Activated T-helper 2 cell treated with anti-CD3 and anti-CD28 coated beads, Interferon-gamma antibody, Interleukin-2, Interleukin-4, amounts not matched to agents 10 μg/mL and 5 μg/mL and 100 μg/mL, durations not matched to agents 14 hours and 24 hours and 36 hours (primary cell): ENCODE measurements at places on chromosomes 12 and 14.

- no peak for DNase-seq
Observed at GRCh38 chr14:62076825-62077605, 314.8 kb downstream of the SNAPC1 start.

GRCh38 chr12:103986829-103987228, 21.2 kb downstream of the TDG start:
- DNase-seq = no peak

GRCh38 chr14:58048219-58048618, 103.8 kb downstream of the ARMH4 start:
- DNase-seq = no peak

DNA sequence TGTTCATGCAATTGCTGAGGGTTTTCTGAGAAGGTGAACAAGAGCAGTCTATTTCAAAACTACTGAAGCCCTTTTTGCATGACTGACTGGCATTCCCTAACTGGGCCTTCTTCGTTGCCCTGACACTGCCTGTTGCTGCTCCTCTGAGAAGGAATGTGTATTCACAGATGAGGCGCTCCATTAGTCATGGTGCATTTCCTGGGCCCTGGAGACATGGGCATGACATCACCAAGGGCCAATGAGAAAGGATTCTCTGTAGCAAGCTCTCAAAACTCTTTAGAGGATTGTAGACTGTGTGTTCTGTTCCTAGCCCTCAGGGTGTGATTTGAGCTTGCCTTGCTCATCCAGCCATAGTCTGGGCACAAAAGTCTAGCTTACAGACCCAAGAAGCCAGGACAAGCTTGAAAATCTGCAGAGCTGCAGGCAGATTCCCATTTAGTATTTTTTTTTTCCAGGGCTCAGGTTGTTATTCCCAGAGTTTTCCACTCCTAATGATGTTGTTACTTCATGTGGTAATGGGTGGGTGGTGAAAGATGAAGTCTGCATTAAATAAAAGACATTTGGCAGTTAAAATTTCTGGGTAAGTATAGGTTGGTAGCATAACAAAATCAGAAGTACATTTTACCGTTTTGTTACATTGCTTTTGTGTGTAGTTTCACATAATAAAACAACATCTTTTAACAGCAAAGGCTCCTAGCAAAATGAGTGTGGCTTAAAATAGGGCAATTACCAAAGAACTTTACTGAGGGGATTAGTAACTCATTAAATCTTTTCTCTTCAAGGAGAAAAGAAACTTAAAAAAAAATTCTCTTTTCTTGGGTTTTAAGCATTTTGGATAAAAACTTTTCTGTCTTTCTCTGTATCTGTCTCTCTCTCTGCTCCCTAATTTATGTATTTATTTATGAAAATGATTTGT, 318.4 kb downstream of the RAD51B start:
- no peak for DNase-seq

DNA sequence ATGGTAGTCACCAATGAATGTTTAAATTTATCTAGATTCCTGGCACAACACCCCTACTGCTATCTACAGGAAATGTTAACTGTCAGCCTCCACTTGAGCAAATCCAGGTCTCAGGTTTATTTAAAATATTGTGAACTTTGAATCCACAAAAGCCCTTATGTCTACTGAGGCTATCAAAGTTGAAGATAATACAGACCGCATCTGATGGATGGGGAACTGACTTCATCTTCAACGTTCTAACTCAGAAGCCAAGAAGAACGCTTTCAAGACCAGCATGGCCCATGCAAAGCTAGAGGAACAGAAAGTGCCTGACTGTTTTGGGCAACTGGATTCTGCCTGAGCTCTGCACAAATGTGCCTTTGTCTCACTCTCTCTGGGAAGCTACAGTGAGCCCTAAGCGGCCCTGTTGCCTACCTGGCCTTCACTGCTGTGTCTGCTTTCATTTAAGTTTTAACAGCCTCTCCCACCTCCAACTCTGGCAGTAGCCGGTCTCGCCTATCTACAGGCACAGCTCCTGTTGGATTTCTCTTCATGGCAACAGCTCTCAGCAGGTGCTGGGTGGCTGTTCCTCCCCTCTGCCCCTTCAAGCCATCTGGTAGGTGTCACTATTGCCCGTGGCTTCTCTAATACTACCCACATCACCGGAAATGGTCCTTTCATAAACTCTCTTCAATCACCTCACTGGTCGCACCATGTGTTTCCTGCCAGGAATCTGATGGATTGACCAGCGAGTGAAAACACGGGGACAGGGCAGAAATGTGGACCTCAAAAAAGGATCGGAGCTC, 112.1 kb upstream of the OVCH1 start:
- no peak for DNase-seq

DNA sequence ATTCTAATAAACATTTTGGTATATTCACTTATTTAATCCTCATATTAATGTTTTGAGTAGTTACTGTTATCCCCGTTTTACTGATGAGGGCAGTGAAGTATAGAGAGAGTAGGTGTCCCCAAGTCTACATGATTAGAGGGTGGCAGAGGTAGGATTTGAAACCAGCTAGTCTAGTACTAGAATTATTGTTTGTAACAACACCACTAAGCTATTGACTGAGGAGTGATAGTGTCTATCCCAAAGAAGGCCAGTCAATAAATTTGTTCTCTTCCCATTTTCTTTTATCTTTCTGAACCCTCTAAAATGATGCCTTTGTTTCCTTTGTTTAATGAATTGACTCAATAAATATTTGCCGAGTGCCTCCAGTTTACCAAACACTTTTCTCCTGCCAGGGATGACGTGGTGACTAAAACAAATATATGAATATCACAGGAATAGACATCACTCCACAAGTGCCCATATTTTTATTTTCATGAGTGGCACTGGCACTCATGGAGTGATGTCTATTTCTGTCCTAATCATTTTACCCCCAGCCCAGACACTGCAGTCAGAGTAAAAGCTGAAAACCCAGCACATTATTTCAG, 247.5 kb downstream of the SLC16A7 start:
- DNase-seq = no peak

GRCh38 chr12:26046906-26047305, 77.9 kb downstream of the BHLHE41 start:
- no peak for DNase-seq

GRCh38 chr14:30058401-30058800, 130.8 kb upstream of the PRKD1 start:
- DNase-seq = no peak

- no peak for DNase-seq
Observed at GRCh38 chr12:58919231-58920101, 838 bp downstream of the LRIG3 start.

DNA sequence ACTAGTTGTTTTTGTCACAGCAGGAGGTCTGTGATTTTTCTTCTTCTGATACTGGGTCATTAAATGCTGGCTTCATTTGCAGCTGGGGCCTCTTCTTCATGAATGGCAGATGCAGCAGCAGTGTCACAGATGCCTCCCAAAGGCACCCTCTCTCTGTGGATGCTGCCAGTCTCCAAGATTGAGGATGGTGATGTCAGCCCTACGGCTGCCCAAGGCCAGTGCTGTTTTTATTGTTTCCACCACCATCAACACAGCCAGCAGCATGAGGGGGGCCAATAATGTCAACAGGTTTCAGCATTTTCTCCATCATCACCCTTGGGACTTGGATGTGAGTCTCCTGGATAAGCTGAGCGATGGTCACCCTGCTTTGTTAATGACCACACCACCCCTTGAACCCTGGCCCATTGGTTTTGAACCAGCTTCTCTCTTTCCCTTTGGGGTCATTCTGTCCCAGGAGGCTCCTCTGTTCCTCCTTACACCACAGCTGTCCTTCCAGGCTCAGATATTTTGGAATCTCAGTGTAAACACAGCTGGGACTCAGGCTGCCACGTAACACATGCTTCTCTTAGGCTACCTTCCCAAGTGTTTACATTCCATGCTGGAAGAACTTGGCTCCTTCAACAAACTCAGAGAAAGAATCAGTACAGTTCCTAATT, 151.7 kb upstream of the DDHD1 start:
- DNase-seq = no peak

DNA sequence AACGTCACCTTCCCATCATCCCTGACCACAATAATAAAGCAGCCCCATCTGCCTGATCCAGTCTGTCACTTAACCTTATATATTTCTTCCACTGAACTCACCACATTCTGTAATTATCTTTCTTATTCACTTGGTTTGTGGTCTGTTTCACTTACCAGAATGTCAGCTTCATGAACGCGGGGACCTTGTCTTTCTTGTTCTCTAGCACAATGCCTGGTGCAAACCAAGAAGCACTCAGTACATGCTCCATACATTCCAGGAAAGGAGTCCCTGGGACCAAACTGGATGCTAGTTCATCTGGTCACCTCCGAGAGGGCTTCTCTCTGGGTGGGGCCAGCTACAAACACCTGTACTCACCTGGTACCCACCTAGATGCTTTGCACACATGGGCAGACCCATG, 17.4 kb upstream of the ANKRD33 start:
- no peak for DNase-seq

DNA sequence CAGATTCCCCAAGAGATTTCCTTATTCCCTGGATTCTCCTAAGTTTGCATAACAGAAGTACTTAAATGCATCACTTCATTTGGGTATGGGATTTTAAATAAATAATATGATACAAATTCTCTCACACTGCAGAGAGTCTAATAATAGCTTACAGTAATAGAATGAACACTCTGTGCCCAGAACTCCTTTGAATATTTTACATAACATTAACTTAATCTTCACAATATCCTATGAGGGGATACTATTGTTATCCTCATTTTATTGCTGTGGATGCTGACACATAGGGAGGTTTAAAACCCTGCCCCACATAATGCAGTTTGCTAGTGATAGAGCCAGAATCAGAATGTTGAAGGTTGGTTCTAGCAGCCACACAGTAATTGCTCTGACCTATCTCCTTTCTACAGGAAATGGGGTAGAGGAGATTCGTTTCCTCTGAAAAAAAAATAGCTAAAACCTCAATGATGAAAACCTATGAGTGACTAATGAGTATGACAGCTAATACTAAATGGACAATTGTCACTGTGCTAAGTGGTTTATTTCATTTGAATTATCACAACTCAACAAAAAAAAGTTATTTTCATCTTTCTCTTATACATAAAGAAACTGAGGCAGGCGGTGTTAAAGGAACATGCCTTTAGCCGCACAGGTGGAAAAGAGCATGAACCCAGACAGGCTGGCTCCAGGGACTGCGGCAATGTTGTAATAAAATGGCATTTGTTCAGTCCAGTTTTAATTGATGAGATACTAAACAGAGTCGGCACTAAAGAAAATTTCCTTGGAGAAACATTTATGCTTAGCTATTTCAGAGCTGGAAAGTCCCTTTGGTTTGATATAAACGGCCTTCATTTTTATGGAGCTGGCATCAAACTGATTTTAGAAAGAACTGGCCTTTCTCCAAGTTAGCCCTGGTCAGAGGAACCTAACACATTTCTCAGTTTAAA, 880.9 kb downstream of the NRXN3 start:
- DNase-seq = no peak

GRCh38 chr14:36835128-36835527, 173.5 kb downstream of the PAX9 start:
- no peak for DNase-seq

- DNase-seq = no peak
Observed at GRCh38 chr14:64841121-64841651, 38.5 kb downstream of the SPTB start.

DNA sequence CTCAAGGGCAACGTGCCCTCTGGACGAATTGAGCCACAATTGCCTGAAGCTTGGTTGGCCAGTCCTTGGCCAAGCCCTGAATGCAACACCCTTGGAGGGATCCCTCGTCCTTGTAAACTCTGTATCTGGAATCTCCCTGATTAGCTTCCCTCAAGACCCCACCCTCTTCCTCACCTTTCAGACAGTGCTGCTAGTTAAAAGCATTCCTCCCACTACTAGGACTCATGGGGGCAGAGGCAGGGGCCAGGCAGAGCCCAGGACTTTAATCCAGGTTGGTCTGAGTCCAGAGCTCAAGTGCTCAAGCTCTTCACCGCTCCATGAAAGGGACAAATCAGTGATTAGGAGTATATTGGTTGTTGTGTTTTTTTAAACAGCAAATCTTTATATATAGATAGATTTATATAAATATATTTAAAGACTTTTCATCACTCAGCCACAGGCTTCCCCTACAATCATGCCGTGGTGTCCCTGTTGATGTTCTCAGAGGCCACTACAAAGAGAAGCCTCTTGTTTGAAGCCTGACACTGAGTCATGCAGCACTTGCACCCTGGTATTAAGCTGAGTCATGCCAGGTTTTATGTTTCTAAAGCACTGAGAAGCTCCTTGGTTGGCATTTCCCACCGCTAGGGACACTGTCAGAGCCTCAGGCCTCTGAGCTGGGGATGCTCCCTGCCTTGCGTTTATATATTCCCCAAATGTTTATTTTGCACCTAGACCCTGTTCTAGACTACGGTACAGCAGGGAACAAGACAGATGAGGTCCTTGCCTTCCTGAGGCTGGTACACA, 53.8 kb upstream of the GSC start:
- no peak for DNase-seq

- DNase-seq = no peak
Observed at GRCh38 chr12:121719926-121720414, 7.4 kb downstream of the TMEM120B start.

DNA sequence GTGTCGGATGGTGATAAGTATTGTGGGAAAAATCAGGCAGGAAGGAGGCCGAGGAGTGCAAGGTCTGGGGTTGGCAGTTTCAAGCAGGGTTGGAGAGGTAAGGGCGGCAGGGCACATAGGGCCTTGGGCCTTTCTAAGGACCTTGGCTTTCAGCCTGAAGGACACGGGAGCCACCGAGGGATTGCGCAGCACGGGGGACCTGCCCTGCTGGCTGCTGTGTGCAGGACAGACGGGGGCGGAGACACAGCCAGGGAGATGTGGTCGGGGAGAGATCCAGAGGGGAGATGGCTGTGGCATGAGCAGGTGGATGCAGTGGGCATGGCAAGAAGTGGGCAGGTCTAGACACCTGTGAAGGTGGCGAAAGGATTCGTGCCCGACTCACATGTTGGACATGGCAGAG, 14.7 kb downstream of the OTUB2 start:
- no peak for DNase-seq

- DNase-seq = no peak
Observed at GRCh38 chr12:102776041-102776440, 141.0 kb downstream of the PAH start.

DNA sequence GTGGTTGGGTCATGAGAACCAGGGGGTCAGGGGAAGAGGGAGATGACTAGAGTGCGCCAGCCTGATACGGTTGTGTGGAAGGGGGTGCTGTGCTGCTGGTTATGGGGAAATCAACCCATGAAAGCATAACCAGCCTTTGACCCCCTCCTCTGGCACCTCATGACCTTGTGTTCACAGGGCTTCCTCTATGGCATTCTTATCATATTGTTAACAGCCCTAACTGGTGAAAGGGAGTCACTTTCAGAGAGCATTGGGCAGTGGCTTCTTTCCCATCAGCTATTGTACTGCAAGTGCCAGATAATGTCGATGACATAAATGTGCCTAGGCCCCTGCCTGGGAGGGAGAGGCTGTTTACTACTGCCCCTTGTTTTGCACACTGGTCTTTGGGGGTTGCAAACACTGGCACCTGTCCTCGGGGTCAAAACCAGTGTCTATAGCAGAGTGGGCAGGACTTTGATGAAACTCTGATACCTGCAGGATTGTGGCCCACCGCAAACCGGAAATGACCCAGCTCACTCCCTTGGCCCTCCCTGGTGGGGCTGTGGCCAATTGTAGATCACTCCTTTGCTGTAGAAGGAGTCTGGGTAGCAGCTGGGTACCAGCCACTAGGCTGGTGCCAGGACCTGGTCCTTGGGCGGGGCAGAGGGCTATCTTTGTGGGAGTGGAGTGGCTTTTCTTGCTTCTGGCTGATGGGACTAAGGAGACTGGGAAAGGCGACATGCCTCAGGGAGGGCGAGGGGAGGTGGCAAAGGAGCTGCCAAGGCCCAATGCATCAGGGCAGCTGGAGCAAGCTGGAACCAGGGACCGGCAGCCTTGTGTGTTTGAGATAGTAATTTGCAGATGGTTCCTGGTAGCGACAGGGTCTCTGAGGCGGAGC, 634 bp upstream of the TMEM63C start:
- no peak for DNase-seq

- no peak for DNase-seq
Observed at GRCh38 chr14:55707365-55707804, 127.4 kb downstream of the KTN1 start.
